ENCODE measurements at places on chromosomes 3 and 15.

DNA sequence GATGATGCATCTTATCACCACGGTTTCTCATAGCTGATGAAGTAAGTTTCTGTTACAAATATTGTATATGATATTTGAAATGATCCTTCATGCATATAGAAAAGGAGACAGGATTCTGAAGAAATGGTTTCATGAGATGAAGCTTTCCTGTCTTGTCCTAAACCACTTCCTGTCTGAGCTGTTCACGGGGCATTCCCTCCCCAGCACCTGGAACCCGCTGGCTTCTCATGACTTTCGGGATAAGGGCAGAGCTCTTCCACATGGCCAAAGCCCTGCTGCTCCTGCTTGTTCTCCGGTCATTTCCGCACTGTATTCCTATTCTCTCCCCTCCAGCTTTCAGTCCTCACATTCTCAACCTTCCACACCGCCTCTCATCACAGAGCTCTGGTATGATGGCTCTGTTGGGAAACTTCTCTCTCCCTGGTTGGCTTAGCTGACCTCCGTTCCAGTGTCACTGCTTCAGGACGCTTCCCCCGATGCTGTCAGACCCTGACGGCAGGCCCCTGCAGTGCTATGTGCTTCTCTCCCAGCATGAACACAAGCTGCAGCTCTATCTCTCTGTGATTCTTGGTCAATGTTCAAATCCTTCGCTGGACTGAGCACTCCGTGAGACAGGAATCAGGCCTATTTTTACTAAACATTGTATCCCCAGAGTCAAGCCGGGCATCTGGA is 86.9 kb upstream of the HERC1 start:
- no peak for DNase-seq

- no peak for DNase-seq
Observed at GRCh38 chr3:139292711-139293664, 50.8 kb upstream of the MRPS22 start.

DNA sequence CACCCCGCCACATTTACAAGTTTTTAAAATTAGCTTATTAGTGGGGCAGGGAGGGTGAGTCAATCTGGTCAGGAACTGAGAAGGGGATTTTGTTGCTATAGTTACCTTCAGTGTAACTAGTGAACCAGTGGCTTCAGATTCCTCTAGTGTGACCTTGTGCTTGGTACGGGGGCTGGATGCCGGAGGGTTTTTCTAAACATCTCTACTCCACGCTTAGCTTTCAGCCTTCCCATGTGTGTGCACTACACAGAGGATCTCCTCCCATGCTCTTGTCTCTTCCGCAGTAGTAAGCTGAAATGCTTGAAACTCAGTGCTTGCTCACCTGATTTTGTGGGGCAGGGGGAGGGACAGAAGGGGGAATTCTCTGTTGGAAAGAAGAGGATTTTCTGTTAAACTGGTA is 67.9 kb upstream of the AKAP13 start:
- peak; percentile 26 for DNase-seq

GRCh38 chr3:52469001-52469400 is 13.6 kb downstream of the NISCH start:
- DNase-seq = no peak

GRCh38 chr3:123110976-123111615 is 44.3 kb downstream of the PDIA5 start:
- DNase-seq = no peak
